ENCODE measurements at places on chromosomes 16 and 17.

DNA sequence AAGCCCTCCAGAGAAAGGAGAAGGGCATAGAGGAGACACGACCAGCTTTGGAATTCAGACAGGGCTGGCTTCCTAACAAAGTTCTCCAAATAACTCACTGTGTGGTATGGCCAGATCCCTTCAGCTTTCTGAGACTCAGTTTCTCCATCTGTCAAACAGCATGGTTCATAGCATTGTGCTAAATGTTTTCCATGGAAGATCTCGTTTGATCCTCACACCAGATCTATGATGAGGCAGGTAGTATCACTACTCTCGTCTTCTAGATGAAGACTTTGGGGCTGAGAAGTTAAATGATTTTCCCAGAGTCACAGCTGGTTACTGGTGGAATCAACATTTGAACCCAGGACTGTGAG is 507.3 kb downstream of the HAPSTR1 start:
- peaks cover 32% of the 10 kb centered on the region for H3K27me3 ChIP-seq
- DNase-seq: no peak
- H3K4me1 ChIP-seq: no peaks in the 10 kb centered on the region
- no peaks in the 10 kb centered on the region for H3K36me3 ChIP-seq
- H3K4me3 ChIP-seq: no peak overlapping the region

GRCh38 chr17:69445132-69445531 is 30.6 kb downstream of the MAP2K6 start:
- no peak for DNase-seq
- no peak overlapping the region for H3K27ac ChIP-seq
- no peaks in the 10 kb centered on the region for H3K36me3 ChIP-seq
- no peaks in the 10 kb centered on the region for H3K27me3 ChIP-seq
- peaks cover 12% of the 10 kb centered on the region for H3K4me1 ChIP-seq
- H3K4me3 ChIP-seq: no peak overlapping the region

- DNase-seq: no peak
- H3K36me3 ChIP-seq: peaks cover 1% of the 10 kb centered on the region
- no peaks in the 10 kb centered on the region for H3K27me3 ChIP-seq
- H3K4me3 ChIP-seq: no peak overlapping the region
- no peak overlapping the region for H3K27ac ChIP-seq
- H3K4me1 ChIP-seq: no peaks in the 10 kb centered on the region
Observed at GRCh38 chr16:76956841-76957240, 234.1 kb upstream of the MON1B start.

GRCh38 chr17:8475781-8476180 is 40.1 kb downstream of the NDEL1 start:
- no peak overlapping the region for H3K27ac ChIP-seq
- H3K4me1 ChIP-seq: peaks cover 8% of the 10 kb centered on the region
- DNase-seq: no peak
- no peaks in the 10 kb centered on the region for H3K27me3 ChIP-seq
- H3K4me3 ChIP-seq: no peak overlapping the region

DNA sequence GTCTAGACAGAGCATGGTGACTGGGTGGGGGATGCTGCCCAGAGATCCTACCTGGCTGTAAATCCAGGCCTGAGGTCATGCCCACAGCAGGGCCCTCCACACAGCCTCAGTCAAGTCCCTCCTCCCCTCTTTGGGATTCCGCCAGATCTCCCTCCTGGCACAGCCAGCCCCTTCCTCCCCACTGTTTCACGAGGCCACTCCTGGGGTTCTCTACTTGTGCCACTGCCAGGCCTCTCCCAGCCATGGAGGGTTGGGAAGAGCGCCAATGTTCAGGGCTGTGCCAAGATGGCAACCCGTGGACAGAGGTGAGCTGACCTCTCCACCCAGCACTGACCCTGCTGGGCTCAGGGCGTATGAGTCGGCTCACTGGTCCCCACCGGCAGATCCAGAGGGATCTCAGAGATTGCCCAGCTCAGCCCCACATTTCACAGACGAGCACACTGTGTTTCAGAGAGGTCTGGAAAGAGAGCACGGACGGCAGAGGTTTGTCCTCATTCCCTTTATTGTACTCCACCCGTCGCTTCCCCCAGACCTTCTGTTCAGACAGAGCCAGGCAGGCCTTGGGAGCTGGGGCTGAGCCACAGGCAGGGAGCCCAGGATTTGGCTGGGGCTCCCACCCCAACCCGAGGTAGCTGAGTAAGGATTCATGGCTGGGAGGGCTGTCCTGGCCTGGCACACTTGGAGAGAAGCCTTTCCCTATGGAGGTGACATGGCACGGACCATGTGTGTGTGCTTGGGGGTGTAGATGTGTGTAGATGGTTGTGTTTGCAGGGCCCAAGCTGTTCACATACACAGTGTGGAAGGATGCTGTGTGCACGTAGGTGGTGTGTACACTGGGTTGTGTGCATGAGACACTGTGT is 3.5 kb upstream of the CAMKK1 start:
- H3K27me3 ChIP-seq: no peaks in the 10 kb centered on the region
- H3K4me3 ChIP-seq: peak overlapping the region; percentile 52
- H3K4me1 ChIP-seq: peaks cover 25% of the 10 kb centered on the region
- H3K36me3 ChIP-seq: peaks cover 8% of the 10 kb centered on the region

DNA sequence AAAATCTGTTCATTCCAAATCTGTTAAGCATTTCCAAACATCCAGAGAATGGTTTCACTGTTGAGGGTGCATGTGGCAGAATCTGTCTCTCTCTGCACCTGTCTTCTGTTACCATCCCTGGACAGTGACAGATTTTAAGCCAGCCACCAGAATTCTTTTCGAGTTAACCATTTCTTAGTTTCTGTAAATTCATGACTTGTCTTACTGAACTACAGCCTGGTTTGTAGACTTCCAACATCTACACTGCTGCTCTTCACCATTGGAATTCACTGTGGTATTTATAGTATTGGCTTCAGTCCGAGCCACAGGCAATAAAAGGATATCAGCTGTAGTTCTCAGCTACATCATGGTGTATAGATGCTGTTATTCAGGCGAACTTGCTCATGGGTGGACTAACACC is 47.6 kb downstream of the GOSR1 start:
- no peaks in the 10 kb centered on the region for H3K27me3 ChIP-seq
- no peak for DNase-seq
- no peak overlapping the region for H3K4me3 ChIP-seq
- no peak overlapping the region for H3K27ac ChIP-seq
- H3K36me3 ChIP-seq: peaks cover 12% of the 10 kb centered on the region

GRCh38 chr17:59026176-59026939 is 80.3 kb downstream of the TRIM37 start:
- H3K27ac ChIP-seq: no peak overlapping the region
- no peak overlapping the region for H3K4me3 ChIP-seq
- no peaks in the 10 kb centered on the region for H3K36me3 ChIP-seq
- H3K4me1 ChIP-seq: peaks cover 7% of the 10 kb centered on the region
- DNase-seq: no peak
- H3K27me3 ChIP-seq: no peaks in the 10 kb centered on the region

- H3K27me3 ChIP-seq: no peaks in the 10 kb centered on the region
- H3K4me3 ChIP-seq: no peak overlapping the region
Observed at GRCh38 chr16:67865318-67865717, 7.5 kb upstream of the EDC4 start.

DNA sequence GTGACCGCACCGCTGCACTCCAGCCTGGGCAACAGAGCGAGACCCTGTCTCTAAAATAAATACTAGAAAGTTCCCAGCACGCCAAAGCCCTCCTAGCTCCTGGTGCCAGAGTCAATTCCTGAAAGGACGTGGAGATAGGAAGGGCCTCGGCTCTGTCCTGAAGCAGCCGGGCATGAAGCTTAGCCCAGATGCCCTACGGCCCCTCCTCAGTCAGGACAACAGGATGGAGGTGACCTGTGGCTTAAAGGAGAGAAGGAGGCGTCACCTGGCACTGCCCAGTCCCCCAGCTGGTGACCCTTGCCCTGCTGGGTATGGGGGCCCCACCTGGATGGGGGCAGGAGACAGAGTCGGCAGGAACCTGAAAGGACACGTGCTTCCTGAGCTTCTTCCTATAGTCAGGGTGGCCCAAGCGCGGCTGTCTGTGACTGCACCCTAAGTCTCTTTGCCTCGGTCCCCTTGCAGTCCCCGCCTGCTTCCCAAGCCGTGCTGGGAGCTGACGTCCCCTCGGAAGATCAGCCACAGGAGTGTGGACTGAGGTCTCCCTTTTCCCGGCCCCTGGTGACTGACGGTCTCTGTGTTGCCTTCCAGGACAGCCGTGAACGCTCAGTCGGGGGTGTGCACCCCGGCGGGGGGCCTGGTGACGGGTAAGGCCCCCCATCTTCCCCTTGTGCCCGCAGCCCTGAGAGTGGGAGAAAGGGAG is 14.9 kb upstream of the RNF213 start:
- H3K4me1 ChIP-seq: no peaks in the 10 kb centered on the region
- no peaks in the 10 kb centered on the region for H3K27me3 ChIP-seq
- H3K36me3 ChIP-seq: no peaks in the 10 kb centered on the region
- no peak for DNase-seq
- H3K27ac ChIP-seq: peak overlapping the region; percentile 79

- peaks cover 5% of the 10 kb centered on the region for H3K4me1 ChIP-seq
- DNase-seq: no peak
- no peak overlapping the region for H3K4me3 ChIP-seq
- H3K27me3 ChIP-seq: no peaks in the 10 kb centered on the region
- no peak overlapping the region for H3K27ac ChIP-seq
- H3K36me3 ChIP-seq: peaks cover 14% of the 10 kb centered on the region
Observed at GRCh38 chr16:89273741-89274472, 56.4 kb downstream of the ZNF778 start.

DNA sequence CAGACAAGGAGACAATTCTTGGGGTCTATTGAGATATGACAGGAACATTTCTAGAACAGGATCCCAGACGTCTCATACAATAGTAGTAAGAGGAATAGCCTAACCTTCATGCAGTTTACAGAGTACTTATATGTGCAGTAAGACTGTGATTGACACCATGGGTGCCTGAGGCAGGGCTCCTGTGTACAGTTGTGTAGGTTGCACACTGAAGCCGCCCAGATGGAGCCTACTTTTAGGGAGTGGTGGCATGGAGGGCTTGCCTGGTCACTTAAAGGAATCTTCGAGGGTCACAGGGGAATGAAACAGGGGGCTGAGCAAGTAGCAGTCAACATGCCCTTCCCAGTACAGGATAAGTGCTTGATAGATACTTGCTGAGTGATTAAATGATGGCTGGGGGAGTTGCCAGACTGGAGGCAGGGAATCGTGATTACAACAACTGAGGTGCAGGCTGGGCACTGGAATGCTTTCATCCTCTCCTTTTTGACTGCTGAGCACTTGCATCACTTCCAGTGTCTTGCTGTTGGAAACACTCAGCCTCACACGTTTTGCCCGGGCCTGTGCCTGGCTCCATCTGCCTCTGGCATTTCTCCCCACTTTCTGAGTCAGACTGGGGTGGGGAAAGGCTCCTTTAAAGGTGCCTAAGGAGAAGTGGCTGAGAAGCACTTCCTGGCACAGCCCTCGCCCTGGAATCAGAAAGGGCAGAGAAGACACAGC is 71.0 kb downstream of the COPRS start:
- no peak overlapping the region for H3K27ac ChIP-seq
- no peaks in the 10 kb centered on the region for H3K36me3 ChIP-seq
- DNase-seq: no peak

DNA sequence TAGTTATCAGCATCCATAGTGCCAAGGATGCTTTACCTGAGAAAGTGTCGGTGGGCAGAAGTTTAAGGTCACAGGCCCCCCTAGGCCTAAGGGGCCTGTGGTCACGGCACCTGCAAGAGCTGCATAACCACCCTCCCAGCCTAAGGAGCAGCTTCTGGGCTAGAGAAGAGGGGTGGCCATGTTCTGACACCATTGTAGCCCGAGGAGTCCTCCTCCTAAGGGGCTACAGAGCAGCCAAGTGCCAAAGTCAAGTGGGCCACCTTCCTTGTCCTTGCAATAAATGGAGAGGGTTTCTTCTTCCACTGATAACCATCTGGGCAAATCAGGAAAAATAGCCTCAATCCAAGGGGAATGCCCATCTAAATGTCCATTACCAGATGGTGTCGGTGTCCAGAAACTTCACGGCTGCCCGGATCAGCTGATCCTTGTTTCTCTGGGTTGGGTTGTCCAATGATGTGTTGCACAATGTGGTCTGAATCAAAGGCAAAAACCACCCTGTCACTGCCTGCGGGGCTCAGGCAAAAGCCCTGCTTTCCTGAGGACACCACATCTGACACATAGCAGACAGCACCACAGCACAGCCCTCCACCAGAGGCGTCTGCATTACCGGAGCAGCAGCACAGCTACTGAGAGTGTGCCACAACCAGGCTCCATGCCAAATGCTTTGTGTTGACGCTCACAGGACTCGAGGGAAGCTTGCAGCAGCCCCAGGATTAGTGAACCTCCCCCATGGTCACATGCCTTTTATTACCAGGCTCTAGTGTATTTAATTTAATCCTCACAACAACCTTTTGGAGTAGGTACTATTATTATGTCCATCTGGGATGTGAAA is 12.8 kb downstream of the ATPAF2 start:
- no peaks in the 10 kb centered on the region for H3K36me3 ChIP-seq
- DNase-seq: no peak
- no peak overlapping the region for H3K4me3 ChIP-seq
- peaks cover 9% of the 10 kb centered on the region for H3K4me1 ChIP-seq
- no peak overlapping the region for H3K27ac ChIP-seq
- H3K27me3 ChIP-seq: no peaks in the 10 kb centered on the region

DNA sequence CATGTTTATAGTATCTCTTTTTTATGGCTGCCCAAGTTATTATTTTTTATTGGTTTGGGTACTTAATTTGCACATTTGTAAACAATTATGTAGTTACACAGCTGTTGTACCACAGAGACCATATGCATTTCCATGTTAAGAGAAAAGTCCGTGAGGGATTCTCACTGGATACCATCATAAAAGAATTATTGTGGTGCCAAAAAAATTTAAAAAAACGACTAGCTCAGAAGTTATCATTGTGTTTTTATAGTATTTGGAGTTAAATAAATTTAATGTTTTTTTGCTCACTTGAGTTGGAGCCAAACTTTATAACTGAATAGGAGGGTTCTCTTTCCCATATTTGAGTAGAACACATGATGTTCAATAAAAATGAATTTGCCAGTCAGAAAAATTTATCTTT is 618.7 kb downstream of the WWOX start:
- H3K27ac ChIP-seq: no peak overlapping the region
- H3K4me1 ChIP-seq: peaks cover 2% of the 10 kb centered on the region
- no peak overlapping the region for H3K4me3 ChIP-seq
- no peak for DNase-seq
- H3K27me3 ChIP-seq: no peaks in the 10 kb centered on the region

DNA sequence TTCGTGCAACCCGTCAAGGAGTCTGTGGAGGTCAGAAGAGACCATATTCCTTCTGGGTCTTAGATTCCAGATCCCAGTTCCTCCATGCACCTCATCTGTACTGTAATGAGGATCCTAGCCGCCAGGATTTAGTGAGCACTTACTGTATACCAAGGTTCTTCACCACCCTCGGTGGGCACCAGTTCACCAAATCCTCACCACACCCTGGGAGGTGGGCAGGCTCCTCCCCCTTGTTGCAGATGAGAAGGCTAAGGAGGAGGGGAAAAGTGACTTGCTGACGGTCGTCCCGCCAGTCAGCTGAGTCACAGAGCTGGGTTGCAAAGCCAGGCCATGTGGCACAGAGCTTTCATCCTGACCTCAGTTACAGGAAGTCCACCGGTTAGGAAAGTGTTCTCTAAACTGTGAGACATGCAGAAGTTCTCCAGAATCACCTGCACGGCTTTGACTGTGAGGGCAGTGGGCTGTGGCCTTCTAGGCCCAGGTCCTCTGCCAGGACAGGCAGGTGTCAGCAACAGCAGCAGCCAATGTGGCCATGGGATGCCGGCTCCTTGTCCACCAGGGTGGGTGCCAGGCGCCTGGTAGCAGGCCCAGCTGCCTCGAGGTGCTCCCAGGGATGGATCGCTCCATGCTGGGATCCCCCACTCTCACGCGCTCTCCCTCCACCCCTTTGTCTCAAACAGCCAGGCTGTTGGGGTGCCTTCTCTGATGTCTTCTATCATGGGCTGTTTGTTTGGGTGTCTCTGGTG is 240.3 kb upstream of the GSE1 start:
- H3K4me1 ChIP-seq: no peaks in the 10 kb centered on the region
- no peak overlapping the region for H3K27ac ChIP-seq

GRCh38 chr16:81442220-81442915 is 2.2 kb upstream of the CMIP start:
- peak overlapping the region; percentile 14 for H3K27ac ChIP-seq
- no peaks in the 10 kb centered on the region for H3K27me3 ChIP-seq
- no peak for DNase-seq
- no peaks in the 10 kb centered on the region for H3K36me3 ChIP-seq

All from naive B cell (primary cell).